Stimulated activated CD8-positive, alpha-beta memory T cell treated with anti-CD3 and anti-CD28 coated beads, Interleukin-2, amount 100 ng/mL, for 1 hour (primary cell): ENCODE measurements at places on chromosomes 13 and 19.
A peak's percentile ranks its signal among the peaks of the same experiment; 100 is the strongest.

- DNase-seq: no peak
Observed at GRCh38 chr19:19661675-19662251, 1.7 kb downstream of the ATP13A1 start.

DNA sequence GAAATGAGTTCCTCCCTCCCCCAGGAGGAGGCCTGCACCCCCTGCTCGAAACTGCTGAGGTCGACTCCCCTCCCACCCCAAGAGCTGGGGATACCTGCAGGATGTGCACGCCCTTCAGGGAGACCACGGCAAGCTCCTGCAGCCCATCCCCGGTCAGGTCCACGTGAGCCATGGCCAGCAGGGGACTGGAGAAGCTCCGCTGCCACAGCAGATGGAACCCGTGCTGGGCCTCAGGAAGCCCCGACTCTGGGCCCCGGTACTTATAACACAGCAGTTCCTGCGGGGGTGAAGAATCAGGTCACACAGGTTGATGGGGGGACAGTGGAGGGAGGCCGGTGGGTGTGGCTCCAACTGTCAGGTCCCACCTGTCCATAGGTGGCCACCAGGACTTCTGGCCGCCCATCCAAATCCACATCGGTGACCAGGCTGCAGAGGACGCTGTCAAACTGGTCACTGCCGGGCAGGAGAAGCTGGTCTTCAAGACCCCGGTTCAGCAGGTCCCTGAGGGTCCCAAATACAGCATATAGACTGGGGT is 4.8 kb upstream of the SLC8A2 start:
- no peak for DNase-seq

- no peak for DNase-seq
Observed at GRCh38 chr19:10735741-10736140, 17.9 kb downstream of the DNM2 start.

GRCh38 chr19:55372316-55373081 is 2.2 kb upstream of the IL11 start:
- no peak for DNase-seq

- DNase-seq: no peak
Observed at GRCh38 chr19:35041548-35042055, at the start of gene HPN. HPN (plus strand) TSS chr19:35041721; CDS start chr19:35042507, 786 bp downstream.

- no peak for DNase-seq
Observed at GRCh38 chr13:24460256-24460655, 52.3 kb downstream of the PARP4 start.

DNA sequence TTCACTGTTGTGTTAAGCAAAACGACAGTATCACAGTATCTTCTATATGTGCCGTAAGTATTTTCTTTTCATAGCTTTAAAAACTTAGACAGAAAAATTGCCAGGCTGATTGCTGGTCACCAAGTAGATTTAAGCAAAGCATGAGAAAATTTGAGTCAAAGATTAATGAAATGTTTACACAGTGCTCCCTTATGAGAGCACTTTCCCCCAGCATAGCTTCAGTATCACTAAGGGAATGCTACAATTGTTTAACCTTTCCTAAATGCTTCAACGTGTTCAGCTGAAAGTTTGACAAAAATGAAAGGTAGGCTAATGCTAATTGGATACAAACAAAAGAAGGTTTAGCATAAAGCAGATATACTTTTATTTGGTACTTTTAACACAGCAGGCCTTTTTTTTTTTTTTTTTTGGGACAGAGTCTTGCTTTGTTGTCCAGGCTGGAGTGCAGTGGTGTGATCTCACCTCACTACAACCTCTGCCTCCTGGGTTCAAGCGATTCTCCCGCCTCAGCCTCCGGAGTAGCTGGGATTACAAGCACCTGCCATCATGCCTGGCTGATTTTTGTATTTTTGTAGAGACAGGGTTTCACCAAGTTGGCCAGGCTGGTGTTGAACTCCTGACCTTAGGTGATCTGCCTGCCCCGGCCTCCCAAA is 23.4 kb downstream of the PCCA start:
- DNase-seq: no peak

- peak; percentile 7 for DNase-seq
Observed at GRCh38 chr19:32599736-32600157, 18.8 kb downstream of the PDCD5 start.

GRCh38 chr13:30991184-30991583 is 58.7 kb downstream of the TEX26 start:
- DNase-seq: no peak

GRCh38 chr13:100870898-100871297 is 196.3 kb upstream of the TMTC4 start:
- no peak for DNase-seq

- no peak for DNase-seq
Observed at GRCh38 chr19:39671739-39672363, 16.1 kb downstream of the LGALS16 start.

GRCh38 chr19:16342002-16342715 is 17.5 kb downstream of the KLF2 start:
- DNase-seq: no peak

GRCh38 chr19:41802770-41803169 is 6.4 kb downstream of the CEACAM3 start:
- no peak for DNase-seq

GRCh38 chr19:51123802-51124201 is 904 bp upstream of the SIGLEC9 start:
- DNase-seq: no peak

- DNase-seq: no peak
Observed at GRCh38 chr19:39021063-39021462, 11.3 kb downstream of the FBXO27 start.

DNA sequence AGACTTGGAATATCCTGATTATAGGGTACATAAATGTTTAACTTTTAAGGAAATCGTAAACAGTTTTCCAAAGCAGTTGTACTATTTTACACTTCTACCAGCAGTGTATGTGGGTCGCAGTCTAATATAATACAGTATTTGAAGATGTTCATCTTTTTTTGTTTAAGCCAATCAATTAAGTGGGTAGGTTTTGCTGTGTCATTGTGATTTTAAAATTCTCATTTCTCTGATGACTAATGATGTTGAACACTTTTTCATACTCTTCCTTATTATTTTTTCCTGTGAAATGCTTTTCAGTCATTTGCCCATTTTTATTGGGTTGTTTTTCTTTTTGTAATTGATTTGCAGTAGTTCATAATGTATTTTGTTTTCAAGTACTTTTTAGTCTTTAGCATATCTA is 2689.7 kb downstream of the PCDH9 start:
- no peak for DNase-seq

- no peak for DNase-seq
Observed at GRCh38 chr19:55489711-55490477, 1.7 kb downstream of the SSC5D start.

- DNase-seq: no peak
Observed at GRCh38 chr13:79806821-79807220, 325.9 kb downstream of the NDFIP2 start.

- no peak for DNase-seq
Observed at GRCh38 chr13:40992678-40993518, 26.2 kb downstream of the ELF1 start.

DNA sequence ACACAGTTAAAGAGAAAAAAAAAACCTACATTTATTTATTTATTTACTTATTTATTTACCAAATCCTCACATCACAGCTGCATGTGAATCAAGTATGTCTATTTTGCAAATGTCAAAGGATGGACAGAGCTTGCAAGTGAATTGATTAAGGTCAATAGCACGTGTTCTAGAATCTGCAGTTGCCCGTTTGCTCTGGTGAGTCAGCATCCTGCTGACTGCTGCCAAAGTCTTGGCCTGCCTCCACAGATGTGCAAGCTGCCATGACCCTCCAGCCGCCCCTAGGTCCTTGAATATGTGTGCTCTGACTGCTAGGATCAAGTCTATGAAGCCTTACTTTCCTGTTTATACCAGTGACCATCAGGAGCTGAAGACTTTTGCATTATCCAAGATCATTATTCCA is 320.6 kb downstream of the GPC5 start:
- no peak for DNase-seq

GRCh38 chr19:21422244-21422643 is 25.3 kb downstream of the ZNF493 start:
- DNase-seq: no peak

DNA sequence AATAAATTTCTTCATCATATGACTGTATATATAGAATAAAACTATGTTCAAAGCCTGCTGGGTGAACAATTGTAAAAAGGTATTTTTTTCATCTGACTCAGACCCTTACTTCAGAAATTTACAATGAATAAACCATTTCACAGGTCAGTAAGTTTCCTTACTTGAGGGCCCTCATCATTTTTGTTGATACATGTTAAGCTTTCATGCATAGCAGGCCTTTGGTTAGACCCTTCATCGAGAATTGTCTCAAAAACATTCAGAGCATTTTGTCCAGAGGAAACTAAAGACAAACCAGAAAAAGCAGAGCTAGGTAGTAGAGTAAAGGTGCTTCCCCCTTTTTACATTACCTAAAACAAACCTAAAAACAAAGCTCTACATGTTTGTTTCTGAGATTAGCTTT is 46.2 kb downstream of the FNDC3A start:
- no peak for DNase-seq

DNA sequence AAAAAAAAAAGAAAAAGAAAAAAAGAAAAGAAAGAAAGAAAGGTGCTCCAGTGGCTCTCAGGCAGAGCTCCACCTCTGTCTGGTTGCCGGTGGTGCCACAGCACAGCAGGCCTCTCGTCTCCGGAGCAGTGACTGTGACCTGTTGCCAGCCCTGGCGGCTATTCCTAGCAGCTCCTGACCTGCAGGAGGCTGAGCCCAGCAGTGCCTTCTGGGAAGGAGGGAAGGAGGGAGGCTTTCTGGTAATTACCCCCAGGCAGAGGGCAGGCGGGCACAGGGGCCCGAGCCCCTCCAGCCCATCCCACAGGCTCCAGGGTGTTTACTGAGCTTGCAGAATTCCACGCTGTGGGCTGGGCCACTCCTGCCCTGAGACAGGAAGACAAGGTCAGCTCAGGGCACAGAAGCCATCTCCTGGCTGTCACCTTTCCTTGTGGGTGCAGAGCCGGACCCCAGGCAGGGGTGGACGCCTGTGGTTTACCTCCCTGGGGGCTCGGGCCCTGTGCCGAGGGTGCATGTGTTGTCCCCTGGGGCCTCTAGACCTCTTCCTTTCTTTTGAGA is 77.9 kb downstream of the GNG7 start:
- DNase-seq: no peak

DNA sequence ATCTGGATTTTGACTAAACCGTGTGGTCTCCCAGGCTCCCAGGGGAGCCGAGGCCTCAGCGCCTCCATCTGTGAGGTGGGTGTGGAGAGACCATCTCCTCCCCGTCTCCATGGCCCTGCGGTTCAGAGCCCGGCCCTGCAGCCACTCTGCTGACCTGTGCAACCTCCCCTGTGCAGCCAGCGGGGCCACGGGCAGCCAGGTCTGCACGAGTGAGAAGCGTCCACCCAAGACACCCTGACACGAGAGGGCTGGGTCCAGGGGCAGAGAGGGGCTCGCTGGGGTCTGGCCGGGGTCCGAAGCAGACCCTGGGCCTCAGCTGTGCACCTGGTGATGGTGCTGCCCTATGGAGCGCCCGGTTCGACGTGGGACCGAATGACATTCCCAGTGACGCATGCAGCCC is 10.4 kb upstream of the CACTIN start:
- DNase-seq: no peak

GRCh38 chr19:459724-460511 is 915 bp downstream of the SHC2 start:
- no peak for DNase-seq

DNA sequence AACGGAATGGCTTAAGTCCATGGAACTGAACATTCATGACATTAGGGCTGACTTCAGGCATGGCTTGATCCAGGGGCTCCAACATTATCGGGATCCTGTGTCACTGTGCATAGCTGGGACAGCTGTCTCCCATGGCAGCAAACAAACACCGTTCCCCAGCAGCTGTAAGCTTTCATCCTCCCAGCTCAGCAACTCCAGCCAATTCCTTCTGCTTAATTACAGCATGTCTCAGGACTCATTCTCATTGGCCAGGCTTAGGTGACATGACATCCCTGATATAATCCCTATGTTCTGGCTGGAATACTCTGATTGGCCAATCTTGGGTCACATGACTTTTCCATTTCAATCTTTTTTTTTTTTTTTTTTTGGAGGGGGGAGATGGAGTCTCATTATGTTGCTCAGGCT is 10.9 kb upstream of the TLE5 start:
- no peak for DNase-seq

- DNase-seq: no peak
Observed at GRCh38 chr13:39107561-39107960, 69.3 kb downstream of the NHLRC3 start.

- no peak for DNase-seq
Observed at GRCh38 chr19:53659292-53659691, 27.5 kb downstream of the DPRX start.

GRCh38 chr19:4369109-4369887 is 25.9 kb downstream of the MPND start:
- DNase-seq: peak; percentile 45

- DNase-seq: no peak
Observed at GRCh38 chr19:13459351-13459750, 46.9 kb downstream of the CACNA1A start.

- DNase-seq: peak; percentile 55
Observed at GRCh38 chr19:6753178-6754031, 13.8 kb downstream of the SH2D3A start.

- DNase-seq: no peak
Observed at GRCh38 chr19:58355908-58356765, 2.8 kb upstream of the A1BG start.

DNA sequence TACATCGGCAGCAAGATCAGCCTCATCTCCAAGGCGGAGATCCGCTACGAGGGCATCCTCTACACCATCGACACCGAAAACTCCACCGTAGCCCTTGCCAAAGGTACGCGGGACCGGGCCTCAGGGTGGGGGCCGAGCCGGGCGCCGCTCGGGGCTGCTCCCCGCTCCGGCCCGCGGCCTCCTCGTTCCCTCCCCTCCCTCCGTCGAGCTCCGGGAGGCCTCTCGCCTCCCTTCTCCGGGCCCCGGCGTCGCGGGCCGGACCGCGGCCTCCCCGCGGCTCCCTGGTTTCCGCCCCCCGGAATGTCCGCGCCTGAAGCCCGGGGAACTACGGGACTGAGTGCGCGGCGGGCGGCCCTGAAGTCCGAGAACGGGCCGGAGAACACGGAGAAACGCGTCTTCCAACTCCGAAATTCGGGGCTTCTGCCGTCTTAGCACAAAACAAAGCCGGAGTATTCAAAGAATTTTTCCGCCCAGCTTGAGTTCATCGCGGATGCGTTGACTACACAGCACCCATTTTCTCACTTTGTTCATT is 423 bp downstream of the LSM14A start:
- no peak for DNase-seq
